ENCODE measurements at places on chromosomes 1 and 21. TPM values are rescaled to one million over a fixed set of nuclear protein-coding genes. Genes with fewer than 3 reads are reported as not detected.

Gene TMEM54
- 13.6 TPM for total RNA-seq

DNA sequence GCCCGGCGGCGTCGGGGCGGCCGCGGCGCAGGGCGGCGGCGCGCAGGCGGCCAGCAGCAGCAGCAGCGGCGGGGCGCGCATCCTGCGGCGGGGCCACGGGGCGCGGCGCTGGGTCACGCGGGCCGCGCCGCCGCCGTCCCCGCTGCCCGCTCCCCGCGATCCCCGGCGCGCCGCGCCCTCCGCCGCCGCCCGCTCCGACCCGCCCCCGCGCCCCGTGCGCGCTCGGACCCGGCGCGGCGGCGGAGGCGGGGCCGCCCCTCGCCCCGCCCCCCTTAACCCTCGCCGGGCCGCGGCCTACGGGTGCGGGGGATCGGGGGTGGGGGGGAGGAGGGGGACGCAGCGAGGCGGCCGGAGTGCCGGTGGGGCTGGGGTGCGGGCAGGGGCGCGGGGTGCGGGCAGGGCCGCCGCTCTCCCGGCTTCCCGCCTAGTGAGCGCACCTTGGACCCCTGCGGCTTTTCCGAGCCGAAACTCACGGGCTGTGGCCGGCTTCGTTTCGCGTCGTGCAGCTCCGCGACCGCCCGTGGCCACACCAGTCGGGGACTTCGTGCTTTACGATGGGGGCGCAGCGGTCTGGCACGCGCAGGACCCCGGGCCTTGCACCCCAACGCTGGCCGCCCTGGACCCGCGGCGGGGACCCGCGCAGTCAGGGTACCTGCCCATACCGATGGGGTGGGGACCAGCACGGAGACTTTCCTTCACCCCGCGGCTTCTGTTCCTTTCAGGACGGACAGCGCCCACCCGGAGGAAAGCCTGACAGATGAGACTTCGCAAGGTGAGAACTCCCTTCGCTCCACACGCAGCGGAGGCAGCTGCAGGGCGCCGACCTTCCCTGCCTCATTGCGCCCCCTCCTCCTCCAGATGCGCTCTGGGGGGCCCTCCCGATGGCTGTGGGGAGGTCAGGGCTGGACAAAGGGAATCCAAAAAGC is at the start of gene FNDC10:
Gene FNDC10, minus strand, starts transcription at position 201 of the 926 bp plus-strand sequence. Its CDS starts 120 bp downstream, at position 81.
- DNase-seq, result peak; percentile 69
- H3K27me3 ChIP-seq, result peaks cover 34% of the 10 kb centered on the region
- no peaks in the 10 kb centered on the region for H3K36me3 ChIP-seq

- DNase-seq, result no peak
- no peaks in the 10 kb centered on the region for H3K4me1 ChIP-seq
- no peak overlapping the region for H3K4me3 ChIP-seq
These were observed 18.7 kb upstream of the RGS4 start for GRCh38 chr1:163050496-163050895.

- H3K27me3 ChIP-seq, result no peaks in the 10 kb centered on the region
- peaks cover 17% of the 10 kb centered on the region for H3K36me3 ChIP-seq
- no peaks in the 10 kb centered on the region for H3K4me1 ChIP-seq
- no peak overlapping the region for H3K27ac ChIP-seq
These were observed 23.5 kb downstream of the BACH1 start for GRCh38 chr21:29321932-29322928.

- no peaks in the 10 kb centered on the region for H3K27me3 ChIP-seq
- H3K4me3 ChIP-seq, result no peak overlapping the region
- no peak for DNase-seq
These were observed 3.4 kb downstream of the ZNF326 start for GRCh38 chr1:89998306-89998705.

- no peaks in the 10 kb centered on the region for H3K27me3 ChIP-seq
- H3K4me1 ChIP-seq, result no peaks in the 10 kb centered on the region
- 0 out of 2 replicates have a peak, but pooled peaks cover 3% of the 10 kb centered on the region for H3K36me3 ChIP-seq
- H3K27ac ChIP-seq, result no peak overlapping the region
These were observed 108.7 kb upstream of the KCNE2 start for GRCh38 chr21:34255073-34255472.

- H3K36me3 ChIP-seq, result no peaks in the 10 kb centered on the region
- H3K4me1 ChIP-seq, result no peaks in the 10 kb centered on the region
- no peak for DNase-seq
- H3K27me3 ChIP-seq, result no peaks in the 10 kb centered on the region
These were observed 129.2 kb downstream of the MAGI3 start for GRCh38 chr1:113519556-113519955.

- peak overlapping the region; percentile 41 for H3K4me3 ChIP-seq
- H3K36me3 ChIP-seq, result no peaks in the 10 kb centered on the region
- no peaks in the 10 kb centered on the region for H3K27me3 ChIP-seq
- H3K27ac ChIP-seq, result peak overlapping the region; percentile 91
- peak; percentile 92 for DNase-seq
These were observed 64.1 kb downstream of the DDR2 start for GRCh38 chr1:162696286-162696862.

GRCh38 chr1:118863688-118864087 is 124.5 kb downstream of the TBX15 start:
- no peaks in the 10 kb centered on the region for H3K36me3 ChIP-seq
- H3K4me3 ChIP-seq, result no peak overlapping the region
- H3K4me1 ChIP-seq, result no peaks in the 10 kb centered on the region
- DNase-seq, result no peak
- H3K27ac ChIP-seq, result no peak overlapping the region

DNA sequence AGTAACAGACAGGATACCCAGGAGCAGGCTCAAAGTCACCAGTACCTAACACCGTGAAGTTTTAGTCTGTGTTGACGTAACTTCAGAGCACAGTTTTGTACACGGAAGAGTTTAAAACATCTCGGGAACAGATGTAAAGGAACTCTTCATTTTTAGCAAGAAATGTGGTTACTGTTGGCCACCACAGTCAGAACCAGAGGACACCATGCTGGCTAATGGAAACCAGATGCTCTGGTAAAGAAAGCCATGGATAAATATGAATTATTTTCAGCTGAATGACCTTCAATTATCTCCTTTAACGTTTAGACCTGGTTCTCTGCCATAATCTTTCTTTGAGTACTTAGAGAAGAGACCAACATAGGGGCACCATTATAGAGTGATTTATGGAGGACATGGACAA is 115.9 kb downstream of the NTMT2 start:
- no peak for DNase-seq
- H3K36me3 ChIP-seq, result no peaks in the 10 kb centered on the region
- H3K27me3 ChIP-seq, result no peaks in the 10 kb centered on the region
- H3K27ac ChIP-seq, result no peak overlapping the region
- no peak overlapping the region for H3K4me3 ChIP-seq

Gene PRCC
- total RNA-seq, result 58.6 TPM

DNA sequence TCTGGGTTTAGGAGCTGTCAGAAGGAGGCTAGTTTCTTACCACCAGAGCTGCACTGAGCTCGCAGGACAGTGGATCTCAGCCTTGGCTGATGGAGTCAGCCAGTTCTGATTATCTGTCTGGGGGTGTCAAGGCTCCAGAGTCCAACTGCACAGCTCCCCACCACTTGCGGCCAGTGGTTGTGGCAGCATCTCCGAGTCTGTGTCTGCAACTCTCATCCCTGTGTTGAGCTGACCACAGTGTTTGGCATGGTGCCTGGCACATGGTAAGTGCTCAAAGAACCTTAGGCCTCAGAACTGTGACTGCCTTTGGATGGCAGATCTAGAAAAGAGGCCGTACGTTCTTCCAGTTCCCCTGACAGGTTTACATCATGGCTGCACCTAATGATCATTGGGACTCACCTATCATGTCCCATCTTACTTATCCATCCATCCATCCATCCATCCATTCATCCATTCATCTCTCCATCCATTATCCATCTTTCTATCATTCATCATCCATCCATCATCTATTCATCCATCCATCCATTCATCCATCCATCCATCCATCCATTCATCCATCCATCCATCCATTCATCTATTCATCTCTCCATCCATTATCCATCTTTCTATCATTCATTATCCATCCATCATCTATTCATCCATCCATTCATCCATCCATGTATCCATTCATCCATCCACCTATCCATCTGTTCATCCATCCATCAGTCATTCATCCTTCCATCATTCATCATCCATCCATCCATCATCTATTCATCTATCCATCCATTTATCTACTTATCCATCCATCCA is 114.5 kb downstream of the CRYAA start:
- H3K27me3 ChIP-seq, result no peaks in the 10 kb centered on the region
- H3K27ac ChIP-seq, result no peak overlapping the region
- H3K36me3 ChIP-seq, result no peaks in the 10 kb centered on the region
- H3K4me1 ChIP-seq, result no peaks in the 10 kb centered on the region

Gene NR5A2
- 8.8 TPM for total RNA-seq

DNA sequence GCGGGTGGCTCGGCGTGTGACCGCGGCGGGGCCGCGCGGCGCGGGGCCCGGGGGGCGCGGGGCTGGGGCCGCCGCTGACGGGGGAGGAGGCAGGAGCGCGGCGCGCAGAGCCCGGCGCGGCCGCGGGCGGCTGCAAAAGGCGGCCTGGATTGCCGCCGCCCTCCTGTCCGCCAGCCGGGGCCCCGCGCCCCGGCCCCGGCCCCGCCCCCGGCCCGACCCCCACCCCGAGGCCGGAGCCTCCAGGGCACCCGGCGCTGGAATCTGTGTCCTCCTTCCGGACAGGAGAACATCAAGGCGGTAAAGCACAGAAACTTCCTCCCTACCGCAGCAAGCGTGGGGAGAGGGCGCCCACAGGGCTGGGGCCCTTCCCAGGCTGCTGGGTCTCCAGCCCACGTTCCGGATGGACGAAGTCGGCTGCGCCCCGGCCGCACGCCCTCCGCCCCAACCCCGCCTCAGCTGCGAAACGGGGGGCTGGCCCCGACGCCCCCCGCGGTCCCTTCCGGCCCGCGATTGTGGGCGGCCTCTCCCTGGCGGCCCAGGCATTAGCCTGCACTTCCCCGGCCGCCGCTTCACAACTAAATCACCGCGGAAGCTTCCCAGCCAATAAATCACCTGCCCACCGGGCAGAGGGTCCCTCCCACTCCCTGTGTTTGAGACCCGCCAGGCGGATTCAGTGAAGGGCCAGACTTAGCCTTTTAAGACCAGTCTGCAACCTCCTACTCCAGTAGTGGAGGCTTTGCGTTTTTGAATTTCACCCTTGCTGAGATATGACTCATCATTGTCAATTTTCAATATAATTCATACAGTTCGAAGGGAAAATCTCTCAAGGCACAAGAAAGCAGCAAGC is 106.0 kb downstream of the SLC45A1 start:
- no peaks in the 10 kb centered on the region for H3K36me3 ChIP-seq
- peak overlapping the region; percentile 96 for H3K27ac ChIP-seq
- H3K4me3 ChIP-seq, result peak overlapping the region; percentile 78
- DNase-seq, result peak; percentile 87

DNA sequence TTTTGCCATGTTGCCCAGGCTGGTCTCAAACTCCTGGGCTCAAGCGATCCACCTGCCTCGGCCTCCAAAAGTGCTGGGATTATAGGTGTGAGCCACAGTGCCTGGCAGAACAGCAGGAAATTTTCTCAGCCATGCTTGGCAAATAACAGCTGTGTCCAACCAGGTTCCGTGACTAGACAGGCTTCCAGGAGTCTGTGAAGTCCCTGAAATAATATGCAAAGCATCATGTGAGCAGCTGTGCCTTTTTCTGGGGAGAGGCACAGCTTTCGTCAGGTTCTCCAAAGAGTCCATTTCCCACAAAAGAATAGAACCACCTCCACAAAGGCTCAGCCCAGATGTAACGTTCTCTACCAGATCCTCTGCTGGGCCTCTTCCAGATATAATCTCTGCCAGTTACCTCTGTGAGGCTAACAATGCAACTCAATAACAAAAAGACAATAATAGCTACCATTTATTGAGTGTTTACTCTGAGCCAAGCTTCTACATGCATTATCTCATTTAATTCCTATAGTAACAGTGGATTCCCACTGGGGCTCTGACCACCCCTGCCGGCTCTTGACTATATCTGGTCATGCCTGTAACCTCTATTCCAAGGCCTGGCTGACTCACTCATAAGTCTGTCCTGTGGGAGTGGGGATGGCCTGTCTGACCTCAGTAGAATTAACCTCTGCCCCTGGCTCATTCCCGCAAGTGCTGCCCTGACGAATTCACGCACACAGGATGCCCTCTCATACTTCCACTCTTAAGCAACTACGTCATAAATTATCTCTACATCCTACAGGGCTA is 4.0 kb upstream of the NKAIN1 start:
- H3K27ac ChIP-seq, result no peak overlapping the region
- no peaks in the 10 kb centered on the region for H3K36me3 ChIP-seq
- peaks cover 10% of the 10 kb centered on the region for H3K4me1 ChIP-seq

GRCh38 chr1:68485431-68486022 is 11.4 kb downstream of the DEPDC1 start:
- no peak for DNase-seq
- H3K4me1 ChIP-seq, result no peaks in the 10 kb centered on the region
- no peak overlapping the region for H3K27ac ChIP-seq
- H3K4me3 ChIP-seq, result no peak overlapping the region
- peaks cover 78% of the 10 kb centered on the region for H3K36me3 ChIP-seq

GRCh38 chr1:167863921-167864279 is 50.0 kb downstream of the ADCY10 start:
- H3K4me3 ChIP-seq, result no peak overlapping the region
- no peak overlapping the region for H3K27ac ChIP-seq
- peaks cover 20% of the 10 kb centered on the region for H3K4me1 ChIP-seq
- no peaks in the 10 kb centered on the region for H3K27me3 ChIP-seq
- H3K36me3 ChIP-seq, result no peaks in the 10 kb centered on the region

DNA sequence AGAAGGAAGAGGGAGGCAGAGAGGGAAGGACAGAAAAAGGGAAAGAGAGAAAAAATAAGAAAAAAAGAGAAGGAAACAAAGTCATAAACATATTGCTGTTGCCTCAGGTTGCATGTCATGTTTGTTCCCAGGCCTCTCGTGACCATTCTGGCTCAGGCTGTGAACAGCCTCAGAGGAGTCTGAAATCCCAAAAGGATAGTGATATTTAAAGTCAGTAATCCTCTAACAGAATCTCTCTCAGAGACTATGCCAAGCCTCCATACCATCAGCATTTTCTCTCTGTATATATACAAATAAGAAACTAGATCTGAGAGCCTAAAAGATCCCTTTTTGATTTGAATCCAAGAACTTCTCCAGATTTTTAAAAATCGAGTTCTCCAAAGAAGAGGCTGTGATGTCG is 35.2 kb downstream of the GORAB start:
- no peak overlapping the region for H3K4me3 ChIP-seq
- no peaks in the 10 kb centered on the region for H3K36me3 ChIP-seq
- H3K4me1 ChIP-seq, result peaks cover 26% of the 10 kb centered on the region
- no peak overlapping the region for H3K27ac ChIP-seq

Gene SOX13
- total RNA-seq, result 123 TPM

DNA sequence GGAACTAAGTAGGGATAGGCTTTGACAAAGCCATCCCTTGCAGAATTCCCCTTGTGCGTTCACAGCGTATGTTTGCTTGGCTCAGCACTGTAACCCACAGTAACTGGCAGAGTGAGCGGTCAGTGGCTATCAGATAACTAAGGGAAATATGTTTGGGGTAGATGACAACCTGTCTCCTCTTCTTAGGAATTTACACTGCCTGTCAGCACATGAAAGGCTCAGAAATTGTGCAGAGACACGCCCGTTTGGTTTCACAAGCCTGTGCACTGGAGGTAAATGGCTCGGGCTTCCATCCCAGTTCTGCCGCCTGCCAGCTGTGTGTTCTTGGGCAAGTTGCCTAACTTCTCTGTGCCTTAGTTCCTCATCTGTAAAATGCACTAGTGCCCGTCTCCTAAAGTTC is 101.2 kb downstream of the PRDM2 start:
- H3K36me3 ChIP-seq, result no peaks in the 10 kb centered on the region
- H3K4me1 ChIP-seq, result peaks cover 25% of the 10 kb centered on the region
- H3K27me3 ChIP-seq, result peaks cover 28% of the 10 kb centered on the region
- DNase-seq, result no peak

All from GM23338 (cell line).